ENCODE measurements at places on chromosomes 4 and X.

DNA sequence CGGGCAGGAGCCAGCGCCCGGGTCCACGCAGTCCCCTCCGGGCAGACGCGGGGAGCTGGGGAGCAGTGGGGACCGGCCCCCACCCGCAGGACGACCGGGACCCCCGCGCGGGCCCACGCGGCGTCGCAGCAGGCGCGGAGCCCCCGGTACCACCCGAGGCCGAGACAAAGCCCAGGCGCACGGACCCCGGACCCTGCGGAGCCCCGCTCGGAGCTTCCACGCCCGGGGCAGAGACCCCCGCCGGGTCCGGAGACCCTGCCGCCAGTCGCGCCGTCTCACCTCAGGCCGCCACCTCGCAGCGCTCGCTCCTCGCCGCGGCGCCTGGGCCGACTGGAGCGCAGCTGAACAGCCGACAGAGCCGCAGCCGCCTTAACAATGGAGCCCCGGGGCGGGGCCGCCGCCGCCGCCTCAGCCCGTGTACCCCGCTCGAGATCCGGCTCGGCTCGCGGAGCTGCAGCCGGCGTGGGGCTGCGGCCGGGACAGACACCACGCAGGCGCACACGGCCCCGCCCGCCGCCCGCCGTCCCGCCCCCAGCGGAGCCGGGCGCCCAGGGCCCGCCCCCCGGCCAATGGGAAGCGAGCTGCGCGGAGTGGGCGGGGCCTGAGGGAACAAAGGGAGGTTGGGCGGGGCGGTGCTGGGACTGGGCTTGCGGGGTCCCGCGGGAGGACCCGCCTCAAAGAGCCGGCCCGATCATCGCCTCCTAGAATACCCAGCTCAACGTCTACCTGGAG, at the start of gene AFAP1:
Gene AFAP1 (minus strand): TSS at position 485 of the 732 bp plus-strand sequence. CDS start 67,783 bp downstream, outside the sequence.
- DNase-seq, result peak; percentile 51

DNA sequence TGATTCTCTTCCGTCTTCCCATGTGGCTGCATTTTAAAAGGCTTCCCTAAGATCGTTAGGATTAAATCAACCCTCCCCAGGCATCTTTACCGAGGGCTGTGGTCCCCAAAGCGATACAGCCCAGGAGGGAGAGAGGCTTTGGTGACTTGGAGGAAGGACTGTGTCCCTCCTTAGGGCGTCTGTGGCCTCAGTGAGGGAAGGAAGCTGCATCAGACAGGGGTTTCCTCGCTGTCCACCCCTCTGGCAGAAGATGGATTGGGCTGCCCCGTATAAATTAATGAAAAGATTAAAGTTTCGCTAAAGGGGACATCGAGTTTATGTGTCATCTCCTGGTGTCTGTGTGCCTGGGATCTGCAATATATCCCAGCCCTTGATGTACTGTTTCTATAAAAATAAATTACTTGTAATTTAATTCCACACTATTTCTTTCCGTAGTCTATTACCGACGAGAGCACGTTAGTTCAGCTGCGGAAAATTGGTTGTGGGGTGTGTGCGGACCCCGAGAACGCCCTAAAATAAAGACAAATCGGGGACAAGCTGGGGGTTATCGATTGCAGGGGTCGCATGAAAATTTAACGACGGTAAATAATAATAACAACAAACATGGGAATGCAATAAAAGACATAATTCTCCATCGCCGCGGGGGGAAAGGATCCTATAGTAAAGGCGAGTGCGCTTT, 6.5 kb downstream of the SHOX start:
- no peak for DNase-seq

DNA sequence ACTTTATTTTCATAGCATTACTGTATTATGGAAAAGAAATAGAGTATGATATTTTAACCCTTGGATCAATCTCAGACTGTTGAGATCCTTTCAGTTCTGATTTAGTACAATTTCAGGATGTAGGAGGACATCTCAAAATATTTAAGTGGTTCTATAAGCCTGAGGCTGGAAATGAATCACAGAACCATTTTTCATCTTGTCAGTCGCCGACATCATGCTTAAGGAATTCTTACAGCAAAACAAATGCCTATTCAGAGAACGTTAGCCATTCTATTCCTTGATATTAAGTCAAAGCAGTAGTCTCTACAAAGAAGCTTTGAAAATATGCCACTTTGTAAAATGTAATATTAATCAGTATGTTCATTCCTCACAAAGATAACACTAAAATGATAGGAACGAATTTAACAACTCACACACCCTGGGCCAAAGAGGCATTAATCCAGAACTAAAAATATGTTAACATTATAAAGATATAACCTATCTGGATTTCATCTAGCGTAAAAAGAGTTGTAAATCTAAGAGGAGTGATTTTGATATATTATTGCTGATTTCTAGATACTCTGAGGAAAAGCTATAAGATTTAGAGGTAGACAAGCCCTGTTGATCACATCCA, 152.0 kb downstream of the GASK1B start:
- DNase-seq, result no peak

DNA sequence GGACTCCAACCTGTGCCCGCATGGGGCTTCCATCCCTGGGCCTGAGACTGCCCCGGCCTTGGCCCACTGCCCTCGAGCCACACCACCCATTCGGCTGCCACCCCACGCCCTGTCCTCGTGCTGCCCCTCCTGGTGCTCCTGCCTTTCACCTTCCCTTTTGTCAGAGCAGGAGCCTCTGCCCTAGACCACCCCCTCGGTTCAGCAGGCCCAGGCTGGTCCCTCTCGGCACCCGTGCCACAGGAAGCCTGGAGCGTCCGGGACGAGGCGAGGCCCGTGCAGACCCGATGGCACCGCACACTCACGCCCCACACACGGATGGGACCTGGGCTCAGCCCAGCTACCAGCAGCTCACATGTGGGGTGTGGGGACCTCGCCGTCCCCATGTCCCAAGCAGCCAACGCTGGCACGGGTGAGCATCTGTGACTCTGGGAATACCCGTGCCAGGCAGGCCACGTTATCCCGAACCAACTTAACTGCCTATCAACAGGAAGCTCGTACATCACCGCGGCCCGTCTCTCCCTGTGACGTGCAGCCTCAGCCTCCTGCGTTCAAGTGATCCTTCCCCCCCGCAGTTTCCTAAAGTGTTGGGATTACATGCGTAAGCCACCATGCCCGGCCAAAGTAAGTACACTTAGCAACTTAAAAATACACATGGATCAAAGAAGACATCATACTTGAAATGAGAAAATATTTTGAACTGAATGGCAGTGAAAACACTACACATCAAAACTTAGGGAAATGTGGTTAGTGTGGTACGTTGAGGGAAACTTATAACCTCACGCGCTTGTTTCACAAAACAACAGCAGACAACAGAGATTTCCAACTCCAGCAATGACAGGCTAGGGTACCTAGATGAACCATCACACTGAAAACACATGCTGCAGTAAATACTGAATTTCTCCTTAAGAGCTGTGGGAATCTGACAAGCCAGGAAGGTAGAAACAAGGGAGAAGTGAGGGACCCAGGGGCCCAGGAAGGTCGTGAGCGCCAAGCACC, 29.0 kb downstream of the LRPAP1 start:
- DNase-seq, result no peak

- DNase-seq, result no peak
Observed at GRCh38 chr4:140346136-140346535, 27.3 kb upstream of the SCOC start.

DNA sequence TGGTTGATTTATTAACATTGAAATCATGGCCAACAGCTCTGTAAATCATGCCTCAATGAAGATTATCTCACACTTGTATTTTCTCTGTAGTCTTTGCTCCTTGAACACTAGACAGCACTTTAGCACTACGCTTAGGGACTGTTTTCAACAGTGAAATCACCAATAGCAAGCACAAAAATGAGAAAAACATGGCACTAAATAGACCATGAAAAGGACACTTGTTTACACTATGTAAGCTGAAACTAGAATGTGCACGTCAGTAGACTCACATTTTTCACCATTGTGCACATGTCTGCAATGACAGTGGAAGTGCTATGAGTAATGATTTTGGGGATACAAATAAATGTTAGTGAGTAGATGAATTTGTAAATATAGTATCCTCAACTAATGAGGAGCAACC, 3.1 kb downstream of the BMP2K start:
- no peak for DNase-seq

GRCh38 chrX:136204571-136204970, 46.6 kb downstream of the MAP7D3 start:
- DNase-seq, result no peak

- DNase-seq, result peak; percentile 78
Observed at GRCh38 chr4:15691346-15692135, 9.9 kb downstream of the FAM200B start.

GRCh38 chrX:101659601-101660063, at the start of gene ARMCX2:
TSS of gene ARMCX2 (minus strand) at chrX:101659850. CDS start at chrX:101657588, 2,262 bp downstream.
- DNase-seq, result no peak

- no peak for DNase-seq
Observed at GRCh38 chrX:150334981-150335380, 28.1 kb upstream of the MAMLD1 start.

- DNase-seq, result peak; percentile 58
Observed at GRCh38 chrX:115898382-115899001, 272.1 kb upstream of the AGTR2 start.

DNA sequence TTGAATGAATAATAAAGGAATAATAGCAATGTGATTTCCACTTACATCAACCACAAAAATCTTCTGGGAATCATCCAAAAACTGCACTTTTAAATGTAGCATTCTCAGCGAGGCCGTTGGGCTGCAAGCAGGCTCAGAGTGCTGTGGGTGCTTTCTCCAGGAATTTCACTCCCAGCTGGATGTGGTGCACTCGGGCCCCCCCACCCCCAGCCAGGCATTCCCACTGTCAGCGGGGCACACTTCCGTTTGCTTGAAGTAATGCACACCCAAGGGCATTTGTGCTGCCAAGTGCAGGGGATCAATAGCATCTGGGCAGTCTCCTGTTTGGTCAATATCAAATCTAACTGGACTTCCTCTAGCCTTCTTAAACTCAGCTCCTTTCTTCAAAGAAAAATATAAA, at the start of gene FRMD7:
Gene FRMD7 (minus strand): TSS at position 278 of the 400 bp plus-strand sequence. CDS start 176 bp downstream, at position 102.
- DNase-seq, result no peak

DNA sequence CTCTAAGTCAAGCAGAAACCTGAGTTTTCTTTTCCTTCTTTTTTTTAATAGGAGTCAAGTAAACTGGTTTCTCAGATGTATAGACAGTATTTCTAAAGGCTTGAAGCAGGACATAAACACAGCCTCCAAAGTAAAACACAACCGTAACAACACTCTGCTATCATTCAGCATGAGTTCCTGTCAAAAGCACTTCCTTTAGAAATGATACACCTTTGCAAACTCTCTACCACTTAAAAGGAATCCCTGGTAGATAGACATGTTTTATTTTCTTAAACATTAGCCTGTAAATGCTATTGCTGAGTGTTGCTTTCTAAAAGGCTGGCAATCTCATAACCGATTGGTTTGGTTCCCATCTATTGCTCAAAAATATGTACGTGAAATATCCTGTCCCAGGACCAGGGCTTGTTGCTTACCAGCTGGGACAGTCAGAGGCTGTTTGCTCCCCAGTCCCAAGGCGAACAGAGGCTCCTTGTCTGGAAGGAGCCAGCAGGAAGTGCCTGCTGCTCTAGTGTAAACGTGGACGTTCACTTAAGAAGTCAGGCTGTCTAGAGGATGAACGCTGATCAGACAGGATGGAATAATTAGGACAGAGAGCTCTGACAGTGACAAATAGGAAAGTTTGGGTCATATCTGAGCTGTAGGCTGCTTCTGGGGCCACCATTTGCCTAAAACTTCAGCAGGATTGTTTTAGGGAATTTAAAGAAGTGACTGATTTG, 173.9 kb upstream of the KLF3 start:
- no peak for DNase-seq

DNA sequence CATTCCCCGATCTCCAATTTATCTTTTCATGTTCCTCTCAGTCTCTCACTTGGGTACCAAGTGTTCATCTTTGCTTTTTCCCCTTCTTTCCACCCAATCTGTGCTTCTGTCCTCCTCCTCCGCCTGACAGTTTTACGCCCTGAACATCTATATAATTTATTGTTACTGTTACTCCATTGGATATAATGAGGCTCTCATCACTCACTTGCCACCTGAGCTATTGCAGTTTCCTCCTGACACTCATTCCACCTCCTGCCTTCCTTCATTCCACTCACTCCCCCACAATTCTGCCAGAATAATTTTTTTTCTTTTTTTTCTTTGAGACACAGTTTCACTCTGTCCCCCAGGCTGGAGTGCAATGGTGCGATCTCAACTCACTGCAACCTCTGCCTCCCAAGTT, 77.6 kb upstream of the SORBS2 start:
- DNase-seq, result no peak

DNA sequence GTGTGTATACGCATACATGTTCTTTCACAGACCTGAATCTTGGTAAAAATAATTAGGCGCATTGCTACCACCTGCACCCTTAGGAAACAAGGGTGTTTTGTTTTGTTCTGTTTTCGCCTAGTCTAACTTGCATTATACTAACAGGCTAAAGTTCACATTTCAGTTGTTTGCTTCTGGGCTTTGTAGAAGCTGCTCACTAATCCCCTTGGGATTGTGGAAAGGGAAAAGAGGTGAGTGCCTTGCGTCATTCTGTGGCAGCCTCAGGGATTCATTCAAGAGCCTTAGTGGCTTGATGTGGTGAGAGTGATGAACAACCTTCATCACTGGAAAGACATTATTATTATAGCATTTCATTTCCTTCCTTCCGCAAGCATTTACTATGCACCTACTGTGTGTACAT, 331.1 kb downstream of the ADGRL3 start:
- no peak for DNase-seq

- DNase-seq, result no peak
Observed at GRCh38 chr4:40458109-40458508, 123.0 kb downstream of the CHRNA9 start.

GRCh38 chrX:118536687-118537461, 41.3 kb downstream of the DOCK11 start:
- peak; percentile 30 for DNase-seq

DNA sequence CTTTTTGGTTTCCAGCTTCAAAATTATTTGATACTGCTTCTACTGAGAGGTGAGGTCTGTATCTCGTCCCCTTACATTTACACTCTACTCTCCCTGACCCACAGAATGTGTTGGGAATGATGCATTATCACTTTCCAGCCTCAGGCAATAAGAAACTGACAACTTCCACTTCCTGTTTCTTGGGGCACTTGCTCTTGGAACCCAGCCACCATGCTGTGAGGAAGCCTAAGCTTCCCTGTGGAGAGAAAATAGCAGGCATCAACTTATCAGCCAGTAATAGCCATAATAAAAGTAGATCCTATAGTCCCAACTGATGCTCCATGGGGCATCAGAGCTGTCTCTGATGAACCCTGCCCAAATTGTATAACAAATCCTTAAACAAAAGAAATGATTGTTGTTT, 32.6 kb downstream of the RELL1 start:
- peak; percentile 62 for DNase-seq

DNA sequence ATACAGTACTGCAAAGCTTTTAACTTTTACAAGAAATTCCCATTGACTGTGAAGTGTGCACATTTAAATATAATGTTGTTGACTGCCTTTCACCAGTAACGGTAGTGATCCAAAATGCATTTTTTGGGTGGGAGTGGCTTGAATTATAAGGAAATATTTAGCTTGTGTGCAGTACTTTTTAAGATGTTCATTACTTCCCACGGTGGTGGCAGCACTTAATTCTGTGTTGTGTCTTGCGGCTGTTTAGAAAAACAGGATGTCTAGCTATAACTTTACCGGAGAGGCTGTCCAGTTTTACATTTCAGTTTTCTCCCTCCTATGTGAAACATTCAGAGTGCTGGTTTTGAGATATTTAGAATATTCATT, 1.7 kb downstream of the TMEM131L start:
- peak; percentile 21 for DNase-seq

GRCh38 chrX:94686071-94686470, 1012.1 kb downstream of the FAM133A start:
- no peak for DNase-seq

- no peak for DNase-seq
Observed at GRCh38 chr4:80237992-80238391, 28.5 kb upstream of the FGF5 start.

GRCh38 chrX:46408553-46409407, 136.4 kb downstream of the ZNF674 start:
- DNase-seq, result peak; percentile 45

GRCh38 chr4:125072269-125072668, 242.5 kb upstream of the FAT4 start:
- DNase-seq, result no peak
